Posterior vena cava (tissue), 2 donors: ENCODE measurements at places on chromosomes 7 and 10.

DNA sequence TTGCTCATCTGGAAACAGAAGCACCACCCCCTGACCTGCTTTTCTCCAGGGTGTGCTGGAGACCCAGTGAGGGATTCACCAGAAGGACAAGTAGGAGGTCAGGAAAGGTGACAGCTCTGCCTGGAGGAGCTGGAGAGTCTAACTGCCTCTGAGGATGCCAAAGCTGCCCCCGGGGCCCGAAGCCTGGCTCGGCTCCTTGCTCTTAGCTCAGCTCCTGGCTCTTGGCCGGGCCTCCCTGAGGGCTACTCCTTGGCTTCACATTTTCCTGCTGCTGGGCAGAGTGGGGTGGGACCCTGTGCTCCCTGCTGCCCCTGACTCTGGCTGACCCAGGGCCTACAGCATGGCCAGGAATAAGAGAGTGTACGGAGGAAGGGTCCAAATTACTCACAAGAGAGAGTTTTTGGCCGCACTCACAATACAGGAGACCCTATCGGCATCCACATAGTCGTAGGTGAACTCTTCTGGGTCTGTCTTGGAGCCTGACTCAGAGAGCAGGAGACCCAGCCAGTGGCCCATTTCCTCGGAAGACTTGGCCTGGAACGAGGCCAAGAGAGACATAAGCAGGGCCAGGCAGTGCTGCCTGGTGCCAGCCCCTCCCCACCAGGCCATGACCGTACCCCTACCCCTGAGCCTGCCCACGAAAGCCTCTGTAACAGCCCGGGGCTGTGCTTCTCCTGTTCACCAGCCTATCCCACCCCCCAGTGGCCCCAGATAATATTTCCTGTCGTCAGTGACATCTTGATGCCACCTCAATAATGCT, 63.1 kb downstream of the VWA2 start:
- DNase-seq, result peak; percentile 76

- peak; percentile 62 for DNase-seq
These were observed 187.9 kb downstream of the PTPRN2 start for GRCh38 chr7:158399762-158400161.

- peak; percentile 60 for DNase-seq
These were observed 531.7 kb downstream of the PTPRN2 start for GRCh38 chr7:158055726-158056510.

- DNase-seq, result no peak
These were observed 95.5 kb downstream of the CUL2 start for GRCh38 chr10:34994565-34995142.

- DNase-seq, result no peak
These were observed 53.0 kb downstream of the TMEM229A start for GRCh38 chr7:123979876-123980275.

DNA sequence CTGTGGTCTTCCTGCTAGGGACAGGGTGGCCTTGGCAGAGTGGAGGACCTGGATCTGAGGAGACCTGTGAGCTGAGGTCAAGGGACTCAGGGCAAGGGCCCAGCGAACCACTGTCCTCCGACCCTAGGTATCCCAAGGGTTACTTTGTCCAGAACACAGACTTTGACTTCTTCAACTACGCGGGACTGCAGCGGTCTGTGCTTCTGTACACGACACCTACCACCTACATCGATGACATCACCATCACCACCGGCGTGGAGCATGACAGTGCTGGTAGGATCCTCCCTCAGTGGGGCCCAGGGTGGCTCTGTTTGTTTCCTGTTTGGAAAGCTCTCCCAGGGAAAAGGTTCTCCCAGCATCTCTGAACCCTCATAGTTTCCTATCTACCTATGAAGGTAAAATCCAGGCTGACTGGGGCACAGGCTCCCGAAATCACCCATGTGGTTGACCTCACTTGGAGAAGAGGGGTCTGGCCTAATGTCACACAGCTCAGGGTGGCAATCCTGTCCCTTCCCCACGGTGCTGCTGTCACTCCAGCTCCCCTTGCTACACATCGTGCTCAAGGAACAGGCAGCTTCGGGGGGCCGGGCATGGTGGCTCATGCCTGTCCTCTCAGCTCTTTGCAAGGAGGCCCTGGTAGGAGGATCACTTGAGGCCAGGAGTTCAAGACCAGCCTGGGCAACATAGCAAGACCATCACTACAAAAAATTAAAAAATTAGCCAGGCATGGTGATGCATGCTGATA, 57.6 kb downstream of the ZNF727 start:
- peak; percentile 76 for DNase-seq

DNA sequence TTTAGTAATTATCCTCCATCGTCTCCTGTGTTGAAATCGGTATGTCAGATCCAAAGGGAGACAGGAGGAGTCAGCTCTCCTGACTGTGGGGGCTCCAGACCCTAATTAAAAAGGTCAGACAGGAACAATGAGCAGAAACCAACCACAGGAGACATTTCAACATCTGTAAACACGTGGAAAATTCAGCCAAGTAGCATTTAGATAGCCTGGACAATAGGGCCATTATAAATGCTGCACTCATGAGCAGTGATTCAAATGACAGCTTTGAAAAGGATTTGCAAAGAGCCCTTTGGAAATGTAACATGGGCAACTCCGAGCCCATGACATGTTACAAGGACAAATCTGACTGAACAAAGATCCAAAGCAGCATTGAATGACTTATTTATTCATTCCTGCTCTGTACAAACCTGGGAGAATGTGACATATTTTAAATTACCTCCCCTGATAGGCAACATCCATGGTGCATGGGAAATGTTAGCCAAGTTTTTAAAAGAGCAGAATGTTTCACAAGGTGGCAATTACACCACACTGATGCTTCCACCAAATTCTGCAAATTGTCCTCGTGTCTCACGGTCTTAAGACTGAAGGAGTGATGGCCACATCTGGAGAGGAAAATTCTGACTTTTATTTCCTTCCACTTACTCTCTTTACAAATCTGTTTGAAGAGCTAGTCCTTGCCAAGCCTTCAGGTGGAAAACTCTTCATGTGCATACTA, 113.3 kb upstream of the KMT2E start:
- DNase-seq, result no peak

GRCh38 chr7:38524786-38525185, 106.4 kb downstream of the AMPH start:
- no peak for DNase-seq

DNA sequence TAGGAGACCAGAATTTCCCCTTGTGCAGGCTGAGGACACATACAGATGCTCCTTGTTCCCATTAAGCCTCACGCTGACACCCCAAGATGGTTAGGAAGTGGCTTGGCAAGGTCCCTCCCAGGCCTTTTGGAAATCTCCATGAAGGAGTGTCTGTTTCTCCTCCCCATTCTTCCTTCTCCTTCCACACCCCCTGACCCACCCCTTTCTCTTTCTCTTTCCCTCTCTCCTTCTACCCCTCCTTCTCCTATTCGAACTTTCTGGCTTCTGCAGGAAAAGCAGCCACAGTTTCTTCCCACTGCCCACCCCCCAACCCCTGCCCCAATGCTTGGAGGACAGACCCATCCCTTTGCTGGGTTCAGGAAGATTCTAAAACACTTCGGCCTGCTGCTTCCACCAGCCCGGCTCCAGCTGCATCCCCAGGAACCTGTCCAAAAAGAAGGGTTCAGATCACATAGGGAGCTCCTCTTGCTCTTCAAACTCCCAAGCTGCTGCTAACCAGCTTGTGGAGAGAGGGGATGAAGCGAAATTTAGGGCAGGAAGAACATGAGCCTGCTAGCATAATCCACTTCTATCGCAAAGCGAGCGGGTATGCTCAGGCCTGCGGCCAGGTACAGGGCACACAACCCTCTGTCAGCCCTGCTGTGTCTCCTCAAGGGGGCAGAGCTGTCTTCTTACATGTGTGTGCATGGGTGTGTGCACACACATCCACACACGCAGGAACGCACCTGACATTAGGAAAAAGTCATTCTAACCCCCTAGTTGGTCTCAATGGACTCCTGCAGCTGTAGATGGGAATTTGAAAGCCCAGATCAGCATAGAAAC, 80.4 kb downstream of the PPP1R3C start:
- DNase-seq, result no peak
